ENCODE measurements at places on chromosomes 3 and 15. TPM values are rescaled to one million over a fixed set of nuclear protein-coding genes. Genes with fewer than 3 reads are reported as not detected.

GRCh38 chr3:48565591-48566400, 2.2 kb upstream of the UCN2 start:
- DNase-seq = no peak

DNA sequence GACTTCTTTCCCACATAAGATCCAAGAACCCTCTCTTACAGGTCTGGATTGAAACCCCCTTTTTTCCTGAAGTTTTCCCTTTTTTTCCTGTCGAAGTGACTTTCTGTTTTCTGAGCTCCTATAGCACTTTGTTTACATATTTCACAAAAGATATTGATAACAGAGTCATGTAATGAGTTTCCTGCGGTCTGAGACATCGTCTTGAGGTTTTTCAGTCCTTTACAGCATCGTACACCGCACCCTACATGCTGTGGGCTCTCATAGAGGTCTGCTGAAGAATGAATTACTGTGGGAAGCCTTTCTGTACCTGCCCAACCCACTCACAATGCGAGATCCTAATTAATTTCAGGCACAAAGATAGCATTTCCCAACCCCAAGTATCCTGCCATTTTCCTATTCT, 53.1 kb downstream of the MCF2L2 start:
- no peak for DNase-seq

DNA sequence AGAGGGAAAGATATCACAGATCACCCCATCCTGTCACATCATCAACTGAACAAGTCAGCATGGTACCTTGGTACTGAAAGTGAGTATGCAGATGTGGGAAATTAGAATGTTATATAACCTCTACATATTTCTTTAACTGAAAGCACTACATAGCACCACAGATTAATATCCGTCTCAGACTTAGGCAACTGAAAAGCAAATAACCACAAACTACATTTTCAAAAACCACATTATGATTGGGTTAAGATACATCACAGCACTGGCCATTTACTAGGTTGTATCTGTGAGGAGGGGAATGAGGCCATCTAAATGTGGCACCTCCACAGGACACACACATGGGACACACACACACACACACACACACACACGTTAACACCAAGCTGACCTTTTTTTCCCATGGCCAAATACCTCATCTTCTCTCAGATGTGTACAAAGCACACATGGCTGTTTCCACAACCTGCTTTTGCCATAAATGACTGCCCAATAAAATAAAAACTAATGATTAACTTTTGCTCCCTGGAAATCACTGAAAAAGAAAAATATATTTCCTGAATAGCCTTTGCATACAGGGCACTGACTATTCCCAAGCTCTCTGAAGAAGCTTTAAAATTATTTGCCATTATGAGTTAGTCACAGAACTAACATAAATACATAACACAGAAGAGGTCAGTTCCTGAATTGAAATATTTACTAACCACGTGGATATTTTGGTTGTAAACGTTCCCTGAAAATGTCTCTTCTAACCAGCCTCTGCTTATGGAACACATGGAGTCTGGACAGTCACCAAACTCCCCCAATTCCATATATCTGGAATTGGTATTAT, 60.1 kb downstream of the SUMF1 start:
- no peak for DNase-seq

GRCh38 chr15:90863987-90864386, 4.4 kb upstream of the FURIN start:
- DNase-seq = no peak

- no peak for DNase-seq
Observed at GRCh38 chr15:26660241-26660640, 112.6 kb downstream of the GABRB3 start.

SCAANT1 gene
- not detected for total RNA-seq

ZIC1 gene
- total RNA-seq = 0.77 TPM

Data from progenitor cell of endocrine pancreas (in vitro differentiated cells).